T-helper 2 cell treated with Interferon-gamma antibody and Interleukin-4, amounts not matched to agents 5 μg/mL and 100 μg/mL, for 36 hours (primary cell): ENCODE measurements at places on chromosomes 4 and X.

DNA sequence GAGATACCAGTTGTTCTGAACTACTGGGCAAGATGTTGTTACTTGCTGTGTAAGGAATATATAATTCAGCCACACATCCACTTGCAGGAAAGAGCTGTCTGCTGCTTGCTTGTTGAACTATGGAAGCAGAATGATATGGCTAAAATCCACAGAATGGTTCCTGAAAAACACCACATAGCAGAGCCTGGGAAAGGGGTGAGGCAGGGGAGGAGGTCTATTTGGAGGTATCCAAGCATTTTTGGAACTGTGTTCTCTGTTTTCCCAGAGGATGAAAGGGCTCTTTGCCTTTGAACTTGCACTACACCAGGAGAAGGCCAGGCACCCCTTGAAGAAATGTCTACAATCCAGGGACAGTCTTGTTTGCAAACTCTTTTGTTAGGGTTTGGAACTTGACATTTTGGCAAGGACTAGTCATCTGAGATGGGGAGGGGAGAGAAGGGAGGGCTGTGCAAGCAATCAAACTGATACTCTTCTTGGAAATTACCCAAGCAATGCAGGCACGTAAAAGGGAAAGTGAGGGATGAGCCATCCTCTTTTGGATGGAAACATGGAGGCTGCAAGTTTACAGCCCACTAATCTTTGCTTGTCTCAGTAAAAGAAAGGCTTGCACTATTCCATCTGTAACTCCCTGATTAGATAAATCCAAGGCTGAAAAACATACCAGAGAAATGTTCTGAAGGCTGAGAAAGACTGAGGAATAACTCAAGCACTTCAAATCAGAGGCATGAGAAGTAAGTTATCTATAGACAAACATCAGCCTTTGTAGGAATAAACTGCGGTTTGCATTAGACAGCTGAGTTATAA lies 141.0 kb downstream of the TSPAN5 start:
- DNase-seq: peak; percentile 42

GRCh38 chr4:129046055-129046959 lies 47.0 kb downstream of the SCLT1 start:
- DNase-seq: no peak

GRCh38 chr4:156493858-156494257 lies 477.7 kb downstream of the PDGFC start:
- DNase-seq: no peak

GRCh38 chr4:6380746-6381410 lies 91.5 kb downstream of the PPP2R2C start:
- DNase-seq: no peak

GRCh38 chrX:69961365-69962072 lies 88.2 kb downstream of the AWAT2 start:
- no peak for DNase-seq

DNA sequence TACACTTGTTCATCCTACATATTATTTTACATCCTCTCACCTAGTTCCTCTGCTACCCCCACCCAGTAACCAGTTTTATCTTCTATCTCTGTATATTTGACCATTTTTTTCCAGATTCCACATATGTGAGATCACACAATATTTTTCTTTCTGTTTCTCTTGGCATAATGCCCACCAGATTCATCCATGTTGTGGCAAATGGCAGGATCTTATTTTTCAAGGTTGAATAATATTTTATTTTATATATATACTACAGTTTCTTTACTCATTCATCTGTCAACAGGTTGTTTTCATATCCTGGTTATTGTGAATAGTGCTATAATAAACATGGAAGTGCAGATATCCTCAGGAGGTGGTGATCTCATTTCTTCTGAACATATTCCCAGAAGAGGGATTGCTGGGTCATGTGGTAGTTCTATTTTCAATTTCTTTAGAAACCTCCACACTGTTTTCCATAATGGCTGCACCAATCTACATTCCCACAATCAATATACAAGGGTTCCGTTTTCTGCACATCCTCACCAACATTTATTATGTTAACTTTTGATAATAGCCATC lies 48.2 kb downstream of the THAP9 start:
- DNase-seq: no peak

DNA sequence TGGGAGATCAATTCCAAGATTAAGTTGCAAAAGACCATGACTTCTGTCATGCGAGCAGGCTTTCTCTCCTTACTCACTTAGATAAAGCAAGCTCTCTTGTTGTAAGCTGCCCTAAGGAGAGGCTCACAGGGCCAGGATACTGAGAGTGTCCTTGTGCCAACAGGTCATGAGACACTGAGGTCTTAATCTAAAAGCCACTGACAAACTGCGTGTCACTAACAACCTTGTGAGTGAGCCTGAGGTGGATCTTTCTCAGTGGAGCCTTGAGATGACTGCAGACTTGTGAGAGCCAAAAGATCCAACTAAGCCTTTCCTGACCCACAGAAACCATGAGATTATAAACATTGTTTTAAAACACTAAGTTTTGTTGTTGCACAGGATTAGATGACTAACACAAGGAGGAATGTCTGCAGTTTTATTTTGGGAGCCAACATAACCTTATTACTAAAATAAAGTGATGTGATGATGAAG lies 170.5 kb downstream of the SLC39A8 start:
- no peak for DNase-seq

DNA sequence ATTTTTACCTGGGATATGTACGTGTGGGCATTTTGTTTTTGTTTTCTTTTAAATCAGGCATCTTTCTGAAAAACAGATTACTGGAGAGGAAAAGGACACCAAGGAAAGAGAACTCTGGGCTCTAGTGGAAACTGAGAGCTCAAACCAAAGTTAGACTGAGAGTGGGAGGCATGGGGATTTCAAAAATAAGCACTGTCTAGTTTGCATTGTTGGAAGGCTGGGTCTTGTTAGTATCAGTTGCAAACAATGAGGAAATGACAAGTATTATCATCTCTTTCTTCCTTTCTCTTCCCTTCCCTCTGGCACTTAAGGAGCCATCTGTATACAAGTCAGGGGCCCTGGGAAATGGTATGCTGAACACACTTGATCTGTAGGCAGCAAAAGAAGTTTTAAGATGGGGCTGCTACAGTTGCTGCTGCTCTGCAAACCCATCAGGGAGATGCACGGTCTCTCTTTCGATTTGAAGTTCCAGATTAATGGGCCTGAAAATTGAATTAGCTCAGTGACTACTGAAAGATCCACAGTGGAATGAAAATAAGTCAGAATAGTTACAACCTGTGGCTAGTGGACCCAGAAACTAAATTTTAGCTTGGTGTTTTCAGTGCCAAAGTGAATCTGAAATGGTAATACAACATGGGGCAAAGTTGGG lies 48.0 kb upstream of the GRXCR1 start:
- no peak for DNase-seq

- DNase-seq: no peak
These were observed 80.4 kb downstream of the HS6ST2 start for GRCh38 chrX:132877954-132878536.

DNA sequence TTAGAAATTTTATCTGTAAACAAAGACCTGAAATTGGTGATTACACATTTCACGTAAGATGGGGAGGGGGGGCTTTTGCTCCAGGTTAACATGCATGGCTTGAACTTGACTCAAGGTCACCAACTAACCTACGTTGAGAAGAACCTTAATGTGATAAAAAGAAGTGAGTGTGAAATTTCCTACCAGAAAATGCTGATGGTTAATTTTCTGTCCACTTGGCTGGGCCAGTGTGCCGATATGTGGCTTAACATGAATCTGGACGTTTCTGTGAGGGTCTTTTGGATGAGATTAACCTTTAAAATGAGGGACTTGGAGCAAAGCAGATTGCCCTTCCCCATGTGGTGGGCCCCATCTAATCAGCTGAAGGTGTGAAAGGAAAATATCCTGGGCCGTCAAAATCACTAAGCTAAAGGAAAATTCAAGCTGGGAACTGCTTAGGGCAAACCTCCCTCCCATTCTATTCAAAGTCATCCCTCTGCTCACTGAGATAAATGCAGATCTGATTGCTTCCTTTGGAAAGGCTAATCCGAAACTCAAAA lies 107.3 kb upstream of the ENPP6 start:
- DNase-seq: no peak

DNA sequence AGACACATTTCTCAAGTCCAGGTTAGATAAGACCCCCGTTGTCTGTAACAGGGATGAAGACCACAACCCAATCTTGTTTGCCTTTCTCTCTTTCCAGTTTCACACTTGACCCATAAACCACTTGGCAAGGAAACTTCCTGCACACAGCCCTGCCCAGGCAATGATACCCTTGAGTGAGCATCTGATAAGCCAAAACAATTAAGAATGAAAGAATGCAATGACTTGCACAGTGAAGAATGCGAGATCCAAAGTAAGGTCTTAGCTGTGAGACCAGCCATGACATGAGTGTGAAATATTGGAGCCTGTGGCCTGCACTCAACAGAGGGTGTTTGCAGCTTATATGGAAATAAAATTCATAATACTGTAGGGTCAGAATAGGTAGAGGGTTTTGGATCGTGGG lies 37.9 kb upstream of the MXRA5 start:
- no peak for DNase-seq

GRCh38 chrX:131985526-131986049 lies 37.5 kb upstream of the STK26 start:
- no peak for DNase-seq
